Activated CD4-positive, CD25-positive, alpha-beta regulatory T cell (primary cell): ENCODE measurements at places on chromosomes 16 and 17.
A peak's percentile ranks its signal among the peaks of the same experiment; 100 is the strongest.

DNA sequence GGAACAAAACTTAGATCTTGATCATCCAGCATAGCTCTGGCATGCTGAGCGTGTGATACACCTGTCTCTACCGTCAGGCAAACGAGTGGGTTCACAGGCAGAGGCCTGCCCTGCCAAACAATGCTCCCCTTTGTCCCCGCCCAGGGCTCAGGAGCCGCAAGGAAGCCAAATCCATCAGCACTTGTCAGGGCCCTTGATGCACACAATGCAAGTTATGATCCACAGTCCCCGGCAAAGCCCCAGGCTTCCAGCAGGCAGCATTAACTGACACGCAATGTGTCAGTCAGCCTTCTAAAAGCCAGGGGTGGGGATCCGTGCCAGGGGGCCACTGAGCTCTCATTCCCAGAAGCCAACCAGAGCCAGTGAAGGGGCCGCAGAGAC lies 460.9 kb downstream of the SLC39A11 start:
- no peak for DNase-seq

- no peak for DNase-seq
Observed at GRCh38 chr17:2056206-2057174, 1.6 kb downstream of the HIC1 start.

- DNase-seq, result no peak
Observed at GRCh38 chr17:82241183-82241925, 12.5 kb downstream of the SLC16A3 start.

GRCh38 chr17:75346906-75347305 lies 57.7 kb upstream of the SLC25A19 start:
- DNase-seq, result no peak

DNA sequence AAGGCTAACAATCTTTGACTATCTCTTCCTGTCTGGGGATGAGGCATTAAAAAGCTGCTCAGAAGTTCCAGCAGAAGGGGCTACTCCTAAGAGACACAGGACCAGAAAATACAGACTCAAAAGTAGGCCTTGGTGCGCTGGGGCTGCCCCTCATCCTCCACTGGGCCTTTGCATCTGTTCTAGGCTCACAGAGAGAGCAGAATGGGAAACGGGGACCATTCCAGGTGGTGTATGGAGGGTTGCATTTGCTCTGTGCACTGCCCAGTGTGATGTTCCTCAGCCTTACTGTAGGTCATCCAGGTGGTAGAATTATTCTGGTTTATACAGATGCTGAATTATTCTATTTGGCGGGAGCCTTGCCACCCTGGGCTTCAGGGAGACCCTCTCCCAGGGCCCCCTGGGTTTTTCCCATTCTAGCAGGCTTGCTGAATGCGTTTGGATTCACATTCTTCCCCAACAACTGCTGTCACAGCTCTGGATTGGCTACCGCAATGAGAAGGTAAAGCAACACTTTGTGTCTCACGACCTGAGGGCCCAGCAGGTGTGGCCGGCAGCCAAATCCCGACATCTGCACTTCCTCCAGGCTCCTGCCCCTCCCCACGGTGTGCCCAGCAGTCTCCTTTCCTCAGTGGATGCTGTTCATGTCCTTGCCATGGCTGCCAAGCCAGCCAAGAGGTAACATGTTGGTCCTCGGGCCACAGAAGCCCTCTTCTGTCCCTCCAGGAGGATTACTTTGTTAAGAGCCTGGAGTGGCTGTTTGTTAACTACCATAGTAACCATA lies 25.0 kb upstream of the ZNHIT3 start:
- no peak for DNase-seq

- DNase-seq, result no peak
Observed at GRCh38 chr17:42653179-42654124, 5.6 kb upstream of the TUBG2 start.

DNA sequence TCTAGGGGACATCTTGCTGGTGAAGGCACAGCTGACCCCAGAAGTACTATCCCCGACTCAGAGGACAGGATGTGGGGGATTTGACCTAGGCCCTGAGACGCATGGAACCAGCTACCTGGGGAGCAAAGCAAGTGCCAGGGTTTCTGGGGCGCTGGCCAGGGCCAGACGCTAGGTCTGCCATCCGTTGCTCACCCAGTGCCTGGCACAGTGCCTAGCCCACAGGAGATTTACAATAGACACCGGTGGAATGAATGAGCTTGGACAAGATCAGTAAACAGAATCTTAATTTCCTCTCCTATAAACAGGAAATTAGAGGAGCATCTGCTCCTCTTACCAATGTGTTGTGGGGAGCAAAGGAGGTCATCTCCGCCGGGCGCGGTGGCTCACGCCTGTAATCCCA lies 5.0 kb downstream of the RPRML start:
- no peak for DNase-seq

- no peak for DNase-seq
Observed at GRCh38 chr17:36928471-36929345, 8.6 kb upstream of the LHX1 start.

- DNase-seq, result no peak
Observed at GRCh38 chr17:78342449-78343186, 17.3 kb downstream of the SOCS3 start.

DNA sequence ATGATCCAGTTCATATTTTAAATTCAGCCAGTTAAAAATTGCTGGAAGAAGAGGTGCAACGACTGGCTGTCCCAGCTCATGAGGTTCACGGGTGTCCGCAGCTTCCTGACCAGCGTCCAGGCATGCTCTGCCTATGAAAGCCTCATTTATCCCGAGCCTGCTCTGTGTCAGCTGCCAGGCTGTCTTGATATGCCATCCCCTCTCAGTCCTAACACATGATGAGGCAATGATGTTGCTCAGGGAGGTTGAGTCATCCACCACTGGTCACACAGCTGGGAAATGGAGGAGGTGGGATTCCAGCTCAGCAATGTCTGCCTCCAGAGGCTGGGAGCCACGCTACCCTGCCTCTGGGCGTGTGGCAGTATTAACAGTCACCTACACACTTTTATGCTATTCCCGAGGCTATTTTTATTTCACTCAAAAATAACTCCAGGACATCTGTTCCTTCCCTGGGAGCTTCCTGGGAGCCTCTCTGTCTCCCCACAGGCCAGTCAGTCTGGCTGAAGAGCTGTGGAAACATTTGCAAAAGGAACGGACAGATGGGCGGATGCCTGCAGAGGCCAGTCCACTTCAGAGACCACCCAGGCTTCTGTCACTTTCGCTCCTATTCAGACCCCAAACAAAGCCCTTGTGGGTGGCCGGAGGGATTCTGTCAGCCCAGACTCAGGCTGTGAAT lies 22.5 kb downstream of the RAB11FIP4 start:
- no peak for DNase-seq

DNA sequence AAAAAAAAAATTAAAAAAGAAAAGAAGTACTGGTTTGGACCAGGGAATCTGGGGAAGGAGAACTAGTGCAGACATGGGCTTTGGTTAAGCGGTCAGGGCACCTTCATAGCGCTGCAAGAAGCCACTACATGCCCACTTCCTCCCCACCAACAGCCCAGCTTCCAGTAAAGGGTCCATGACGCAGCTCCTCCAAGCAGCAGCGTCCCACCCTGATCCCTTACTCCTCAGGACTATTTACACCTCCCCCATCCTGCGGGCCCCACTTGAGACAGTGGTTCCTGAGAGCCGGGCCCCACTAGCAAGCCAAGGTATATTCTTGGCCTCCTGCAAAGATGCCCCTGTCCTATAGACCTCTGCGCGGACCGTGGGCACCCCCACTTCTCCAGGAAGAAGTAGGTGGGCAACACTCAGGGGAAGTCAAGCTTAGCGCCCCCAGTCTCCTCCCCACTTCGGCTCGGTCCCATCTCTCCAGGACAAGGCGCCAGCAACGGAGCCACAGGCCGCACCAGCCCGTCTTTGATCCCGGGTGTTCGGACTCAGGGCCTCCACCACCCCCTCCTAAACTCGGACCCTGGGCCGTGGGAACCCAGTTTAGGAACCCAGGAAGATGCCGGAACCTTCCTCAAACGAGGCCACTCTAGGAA lies 913 bp upstream of the PRR14 start:
- DNase-seq, result peak; percentile 27

GRCh38 chr17:57629470-57629869 lies 115.6 kb downstream of the CCDC182 start:
- DNase-seq, result no peak

- no peak for DNase-seq
Observed at GRCh38 chr17:81549031-81549557, 3.1 kb downstream of the FAAP100 start.

GRCh38 chr16:12406926-12407690 lies 396.6 kb downstream of the CPPED1 start:
- DNase-seq, result no peak

GRCh38 chr17:29145289-29146073 lies 34.7 kb downstream of the MYO18A start:
- peak; percentile 34 for DNase-seq

DNA sequence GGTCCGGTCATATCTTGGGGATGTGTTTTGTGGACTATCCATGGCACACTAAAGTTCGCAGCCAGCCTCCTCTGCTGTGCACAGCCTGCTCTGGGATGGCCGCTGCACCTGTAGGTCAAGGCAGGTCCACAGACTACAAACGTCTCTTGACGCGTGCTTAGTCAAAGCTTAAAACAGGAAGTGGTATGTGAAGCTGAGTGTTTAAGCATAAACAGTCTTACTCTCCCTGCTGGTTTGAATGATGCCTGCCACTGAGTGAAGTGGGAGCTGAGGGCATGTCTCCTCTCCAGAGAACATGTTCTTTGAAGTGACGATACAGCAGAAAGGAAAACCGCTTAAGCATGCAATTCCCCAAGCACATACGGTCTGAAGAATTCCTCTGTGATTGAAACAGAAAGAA lies 365.6 kb downstream of the SLC39A11 start:
- no peak for DNase-seq

- no peak for DNase-seq
Observed at GRCh38 chr17:57554826-57555635, 190.1 kb downstream of the CCDC182 start.

DNA sequence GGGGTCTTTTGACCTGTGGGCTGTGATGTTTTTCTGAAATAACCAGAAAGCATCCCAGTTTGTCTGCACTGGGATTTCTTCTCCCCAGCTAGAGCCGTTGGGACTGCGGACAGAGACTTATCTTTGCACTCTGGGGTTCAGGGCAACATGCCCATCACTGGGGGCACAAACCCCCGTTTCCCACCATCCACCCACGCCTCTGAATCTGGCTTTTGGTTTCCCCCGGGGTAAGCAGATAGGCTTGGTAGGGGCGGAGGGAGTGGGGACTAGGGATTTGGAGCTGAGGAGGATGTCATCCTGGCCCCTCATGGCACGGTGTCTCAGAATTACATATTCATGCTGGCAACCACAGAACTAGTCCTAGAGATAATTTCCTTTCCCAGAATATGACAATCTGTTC lies 68.6 kb downstream of the CCDC182 start:
- DNase-seq, result no peak

DNA sequence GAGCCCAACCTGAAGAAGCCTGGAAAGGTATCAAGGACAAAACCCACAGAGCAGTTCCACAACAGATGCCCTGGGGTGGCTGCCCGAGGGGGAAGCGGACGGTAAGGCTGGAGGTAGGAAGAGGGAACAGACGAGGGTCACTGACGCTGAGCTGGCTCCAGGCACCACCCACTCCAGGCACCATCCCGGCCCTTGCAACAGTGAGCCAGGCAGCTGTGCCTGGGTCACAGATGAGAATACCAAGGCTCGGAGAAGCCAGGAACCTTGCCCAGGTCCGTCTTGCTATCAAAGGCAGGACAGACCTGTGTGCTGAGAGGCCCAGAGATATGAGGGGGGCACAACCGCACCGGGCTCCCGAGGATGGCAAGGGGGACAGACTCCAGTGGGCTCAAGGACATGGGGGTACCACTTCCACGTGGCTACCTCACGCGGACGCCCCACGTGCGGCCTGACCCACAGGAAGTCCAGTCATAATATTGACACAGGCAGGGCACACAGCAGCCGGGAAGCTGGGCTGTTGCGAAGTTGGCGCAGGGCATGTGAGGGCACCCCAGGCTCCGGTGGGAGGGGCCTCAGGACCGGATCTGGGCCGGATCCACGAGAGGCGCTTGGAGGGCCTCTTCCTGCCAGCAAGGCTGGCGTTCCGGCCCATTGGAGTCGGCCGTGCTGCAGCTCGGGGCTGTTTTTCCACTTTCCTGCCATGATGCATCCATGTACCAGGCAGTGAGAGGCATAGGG lies 29.9 kb downstream of the PEMT start:
- no peak for DNase-seq

- DNase-seq, result no peak
Observed at GRCh38 chr16:55605754-55606336, 39.4 kb downstream of the CAPNS2 start.

GRCh38 chr17:4672751-4673150 lies 31.2 kb downstream of the PELP1 start:
- no peak for DNase-seq

GRCh38 chr16:56343661-56344517 lies 81.5 kb downstream of the AMFR start:
- DNase-seq, result no peak

DNA sequence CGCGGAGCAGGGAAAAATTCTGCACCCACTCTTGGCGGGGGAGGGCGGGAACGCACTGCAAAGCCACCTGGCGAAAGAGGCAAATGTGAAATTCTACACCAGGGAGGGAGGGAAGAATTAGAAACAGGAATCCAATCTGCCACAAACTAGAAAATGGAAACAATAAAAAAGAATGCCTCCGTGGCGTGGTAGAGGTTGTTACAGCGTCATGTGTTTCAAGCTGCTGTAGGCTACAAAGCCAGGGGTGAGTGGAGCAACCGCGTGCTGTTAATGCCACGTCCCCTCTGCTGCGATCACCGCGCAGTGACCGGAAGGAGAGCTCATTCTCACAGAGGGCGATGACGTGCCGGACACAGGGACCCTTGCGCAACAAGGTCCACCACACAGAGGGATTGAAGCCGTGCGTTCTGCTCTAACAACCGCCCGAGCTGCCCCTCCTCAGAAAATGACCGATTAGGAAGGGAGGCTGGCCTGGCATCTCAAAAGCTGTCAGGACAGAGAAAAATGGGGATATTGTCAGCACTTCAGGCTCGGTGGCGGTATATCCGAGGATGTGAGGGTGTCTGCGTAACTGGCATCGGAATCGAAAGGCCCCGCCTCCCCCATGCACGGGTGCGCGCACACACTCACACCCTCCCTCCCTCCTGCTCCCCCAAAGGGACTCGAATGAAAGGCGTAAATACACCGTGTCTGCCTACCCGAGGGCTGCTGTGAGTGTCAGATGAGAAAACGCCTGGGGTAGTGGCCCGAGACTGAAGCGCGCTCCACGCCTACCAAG lies 70.8 kb upstream of the TNRC6C start:
- peak; percentile 59 for DNase-seq

DNA sequence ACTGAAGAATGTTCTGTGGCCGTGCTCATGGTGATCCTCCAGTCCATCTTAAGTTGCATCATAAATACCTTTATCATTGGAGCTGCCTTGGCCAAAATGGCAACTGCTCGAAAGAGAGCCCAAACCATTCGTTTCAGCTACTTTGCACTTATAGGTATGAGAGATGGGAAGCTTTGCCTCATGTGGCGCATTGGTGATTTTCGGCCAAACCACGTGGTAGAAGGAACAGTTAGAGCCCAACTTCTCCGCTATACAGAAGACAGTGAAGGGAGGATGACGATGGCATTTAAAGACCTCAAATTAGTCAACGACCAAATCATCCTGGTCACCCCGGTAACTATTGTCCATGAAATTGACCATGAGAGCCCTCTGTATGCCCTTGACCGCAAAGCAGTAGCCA lies 36.8 kb upstream of the KCNJ2 start:
- DNase-seq, result no peak

- no peak for DNase-seq
Observed at GRCh38 chr16:22330326-22330725, 33.1 kb downstream of the POLR3E start.

GRCh38 chr16:54239456-54239855 lies 47.1 kb downstream of the IRX3 start:
- no peak for DNase-seq
